ENCODE measurements at places on chromosomes 13 and 19. TPM values are rescaled to one million over a fixed set of nuclear protein-coding genes. Genes with fewer than 3 reads are reported as not detected.

- DNase-seq = no peak
These were observed 836 bp upstream of the CDC42EP5 start for GRCh38 chr19:54473892-54474372.

PABPC3 gene
- 0.10 TPM for total RNA-seq

DNA sequence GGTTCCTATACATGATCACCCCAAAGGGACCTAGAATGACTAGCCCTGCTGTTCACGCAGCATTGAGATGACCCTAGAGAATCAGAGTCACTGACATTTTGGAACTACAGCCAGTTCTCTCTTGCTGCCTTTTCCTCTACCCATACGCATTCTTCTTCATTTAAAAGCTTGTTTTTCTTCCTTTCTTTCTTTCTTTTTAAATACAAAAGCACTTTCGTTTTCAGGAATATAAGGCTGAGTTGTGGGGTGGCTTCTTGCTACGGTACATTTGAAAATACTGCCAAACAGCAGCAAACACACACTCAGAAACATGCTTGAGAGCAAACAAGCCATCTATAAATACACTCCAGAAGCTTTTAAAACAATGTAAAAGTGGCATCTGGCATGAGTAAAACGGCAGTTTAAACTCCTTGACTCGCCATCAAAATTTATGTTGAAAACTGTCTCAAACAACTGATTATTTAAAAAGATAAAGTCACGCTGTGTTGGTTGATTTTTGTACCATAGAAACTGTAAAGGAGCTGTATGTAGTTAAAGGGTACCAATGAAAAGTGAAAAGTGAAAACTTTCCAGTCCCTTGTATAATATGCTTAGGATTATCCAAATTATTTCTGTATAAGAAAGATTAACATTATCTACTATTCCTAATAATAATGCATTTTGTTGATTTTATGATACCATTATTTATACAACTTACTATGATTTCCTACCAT is 95.6 kb downstream of the PCDH9 start:
- DNase-seq = no peak

- no peak for DNase-seq
These were observed 76.9 kb downstream of the GADD45B start for GRCh38 chr19:2552859-2553258.

TUBA3C gene
- total RNA-seq = not detected

CCL25 gene
- total RNA-seq = 0.30 TPM

DNA sequence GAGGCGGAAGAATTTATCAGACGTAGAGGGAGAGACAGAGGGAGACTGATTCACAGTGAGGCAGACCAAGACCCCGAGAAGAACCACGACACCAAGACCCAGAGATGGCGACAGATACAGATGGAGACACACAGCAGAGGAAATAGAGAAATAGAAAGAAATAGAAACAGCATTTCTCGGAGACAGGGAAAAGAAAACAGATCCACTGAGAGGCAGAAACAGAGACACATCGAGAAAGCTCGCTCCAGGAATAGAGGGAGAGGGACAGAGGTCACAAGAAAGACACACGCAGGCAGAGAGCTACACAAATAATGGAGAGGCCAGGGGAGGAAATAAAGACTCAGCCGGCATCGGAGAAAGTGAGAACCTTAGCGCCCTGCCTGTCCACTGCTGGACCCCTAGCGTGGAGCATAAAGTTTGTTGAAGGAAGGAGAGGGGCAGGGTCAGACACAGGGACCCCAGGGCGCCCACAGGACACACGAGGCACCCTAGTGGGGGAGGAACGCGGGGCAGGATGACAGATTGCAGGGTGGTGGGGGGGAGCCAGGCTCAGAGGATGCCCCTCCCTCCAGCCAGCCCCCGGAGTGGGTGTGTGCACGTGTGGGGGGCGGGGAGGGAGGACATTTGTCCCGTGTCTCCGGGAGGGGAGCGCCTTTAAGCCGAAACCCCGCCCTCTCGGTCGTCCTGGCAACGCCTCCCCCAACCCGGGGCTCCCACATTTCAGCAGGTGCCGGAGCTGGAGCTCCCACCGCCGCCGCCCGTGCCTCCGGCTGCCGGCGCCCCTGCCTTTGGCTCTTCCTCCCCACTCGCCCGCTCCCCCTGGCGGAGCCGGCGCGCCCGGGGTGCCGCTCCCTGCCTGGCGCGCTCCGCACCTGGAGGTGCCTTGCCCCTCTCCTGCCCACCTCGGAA is at the start of gene PRKCG:
PRKCG (plus strand) TSS at position 716 of the 909 bp plus-strand sequence. CDS start 298 bp downstream, outside the sequence.
- no peak for DNase-seq

- no peak for DNase-seq
These were observed 17.1 kb upstream of the SHFL start for GRCh38 chr19:10069046-10069445.

VASP gene
- total RNA-seq = 21.7 TPM

GRCh38 chr13:80036845-80037504 is 304.0 kb downstream of the SPRY2 start:
- no peak for DNase-seq

- no peak for DNase-seq
These were observed 24.5 kb downstream of the TEX101 start for GRCh38 chr19:43439032-43439708.

GRCh38 chr19:10514211-10515145 is 2.8 kb downstream of the S1PR5 start:
- no peak for DNase-seq
